Type B pancreatic cell (in vitro differentiated cells): ENCODE measurements at places on chromosomes 7 and 10. TPM values are rescaled to one million over a fixed set of nuclear protein-coding genes. Genes with fewer than 3 reads are reported as not detected.

SPACDR gene
- total RNA-seq: 1.4 and 2.8 TPM in 2 replicates

SIRT1 gene
- total RNA-seq: 22.2 and 30.4 TPM in 2 replicates

KLLN gene
- total RNA-seq: 1.4 and 2.2 TPM in 2 replicates

STAMBPL1 gene
- total RNA-seq: 5.9 and 8.4 TPM in 2 replicates

CYP26C1 gene
- not detected in 2 replicates for total RNA-seq

IFT22 gene
- 31.5 and 48.1 TPM in 2 replicates for total RNA-seq

TDRD1 gene
- not detected in 2 replicates for total RNA-seq

CADPS2 gene
- total RNA-seq: 6.6 and 10.1 TPM in 2 replicates

NCF1 gene
- not detected in 2 replicates for total RNA-seq

SNCG gene
- total RNA-seq: 60.4 and 77.6 TPM in 2 replicates

PRF1 gene
- total RNA-seq: not detected in 2 replicates

UTF1 gene
- total RNA-seq: not detected in 2 replicates

PHYHIPL gene
- 14.3 and 23.8 TPM in 2 replicates for total RNA-seq

- no peak for DNase-seq
- H3K4me3 ChIP-seq: no peak overlapping the region
Observed at GRCh38 chr7:74056096-74056915, 27.3 kb upstream of the LIMK1 start.

- DNase-seq: no peak
- H3K4me1 ChIP-seq: peaks cover 17% of the 10 kb centered on the region
- no peaks in the 10 kb centered on the region for H3K36me3 ChIP-seq
- H3K27me3 ChIP-seq: peaks cover 63% of the 10 kb centered on the region
- peak overlapping the region; percentile 71 for H3K27ac ChIP-seq
Observed at GRCh38 chr7:26153241-26153822, 1.3 kb downstream of the NFE2L3 start.

DNA sequence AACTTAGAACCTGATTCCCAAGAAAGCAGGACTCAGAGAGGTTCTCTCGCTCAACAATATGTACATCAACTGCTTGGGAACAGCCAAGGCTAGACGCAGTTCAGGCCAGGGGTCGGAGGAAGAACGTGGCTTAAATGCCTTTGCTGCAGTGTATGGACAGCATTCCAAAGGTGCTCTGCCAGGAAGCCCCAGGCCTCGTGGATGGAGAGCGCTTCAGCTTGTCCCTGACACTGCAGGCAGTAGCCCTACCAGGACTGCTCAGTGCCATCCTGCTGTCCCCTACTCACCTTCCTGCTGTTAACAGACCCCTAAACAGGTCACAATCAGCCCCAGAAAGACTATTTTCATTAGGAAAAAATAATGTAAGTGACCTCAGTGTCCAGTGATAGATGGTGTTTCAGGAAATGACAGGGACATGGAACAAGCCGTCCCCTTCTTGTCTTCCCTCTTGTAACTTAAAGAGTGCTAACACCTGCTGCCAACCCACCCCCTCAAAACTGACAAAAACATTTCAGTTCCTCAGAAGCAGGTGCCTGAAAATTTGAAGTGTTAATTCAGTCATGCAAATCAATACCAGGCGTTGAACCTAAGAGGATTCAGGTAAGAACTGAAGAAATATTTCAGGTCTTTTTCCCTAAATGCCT, 16.5 kb downstream of the CREB3L2 start:
- peaks cover 55% of the 10 kb centered on the region for H3K4me1 ChIP-seq
- no peak for DNase-seq
- H3K4me3 ChIP-seq: peak overlapping the region; percentile 20
- no peaks in the 10 kb centered on the region for H3K27me3 ChIP-seq
- H3K36me3 ChIP-seq: peaks cover 43% of the 10 kb centered on the region

DNA sequence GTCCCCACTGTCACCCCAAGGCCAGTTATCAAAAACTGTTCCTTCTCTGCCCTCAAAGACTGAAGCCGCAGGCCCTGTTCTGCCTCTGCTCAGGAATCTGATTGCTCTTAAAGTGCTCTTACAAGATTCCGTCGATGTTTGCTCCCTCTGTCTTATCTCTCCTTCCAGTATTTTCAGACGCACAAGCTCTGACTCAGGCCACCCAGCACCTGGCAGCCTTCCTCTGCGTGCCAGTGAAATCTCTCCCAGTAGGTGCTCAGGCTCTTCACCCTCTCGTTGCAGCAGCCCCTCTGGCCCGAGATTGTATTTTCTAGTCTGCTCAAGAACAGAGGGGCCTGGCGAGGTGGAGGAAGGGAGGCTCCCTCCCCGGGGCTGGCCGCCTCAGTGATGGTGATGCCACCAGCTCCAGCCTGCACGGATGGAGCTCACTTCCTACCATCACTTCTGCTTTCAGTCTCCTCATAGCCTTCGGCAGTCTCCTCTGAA, 276.2 kb downstream of the USP6NL start:
- H3K4me1 ChIP-seq: peaks cover 22% of the 10 kb centered on the region
- H3K27ac ChIP-seq: peak overlapping the region; percentile 25
- no peak overlapping the region for H3K4me3 ChIP-seq
- H3K27me3 ChIP-seq: peaks cover 3% of the 10 kb centered on the region
- no peaks in the 10 kb centered on the region for H3K36me3 ChIP-seq

- no peak overlapping the region for H3K27ac ChIP-seq
- DNase-seq: no peak
- H3K36me3 ChIP-seq: no peaks in the 10 kb centered on the region
- no peak overlapping the region for H3K4me3 ChIP-seq
- H3K4me1 ChIP-seq: no peaks in the 10 kb centered on the region
Observed at GRCh38 chr7:148159331-148159730, 431.2 kb upstream of the C7orf33 start.

DNA sequence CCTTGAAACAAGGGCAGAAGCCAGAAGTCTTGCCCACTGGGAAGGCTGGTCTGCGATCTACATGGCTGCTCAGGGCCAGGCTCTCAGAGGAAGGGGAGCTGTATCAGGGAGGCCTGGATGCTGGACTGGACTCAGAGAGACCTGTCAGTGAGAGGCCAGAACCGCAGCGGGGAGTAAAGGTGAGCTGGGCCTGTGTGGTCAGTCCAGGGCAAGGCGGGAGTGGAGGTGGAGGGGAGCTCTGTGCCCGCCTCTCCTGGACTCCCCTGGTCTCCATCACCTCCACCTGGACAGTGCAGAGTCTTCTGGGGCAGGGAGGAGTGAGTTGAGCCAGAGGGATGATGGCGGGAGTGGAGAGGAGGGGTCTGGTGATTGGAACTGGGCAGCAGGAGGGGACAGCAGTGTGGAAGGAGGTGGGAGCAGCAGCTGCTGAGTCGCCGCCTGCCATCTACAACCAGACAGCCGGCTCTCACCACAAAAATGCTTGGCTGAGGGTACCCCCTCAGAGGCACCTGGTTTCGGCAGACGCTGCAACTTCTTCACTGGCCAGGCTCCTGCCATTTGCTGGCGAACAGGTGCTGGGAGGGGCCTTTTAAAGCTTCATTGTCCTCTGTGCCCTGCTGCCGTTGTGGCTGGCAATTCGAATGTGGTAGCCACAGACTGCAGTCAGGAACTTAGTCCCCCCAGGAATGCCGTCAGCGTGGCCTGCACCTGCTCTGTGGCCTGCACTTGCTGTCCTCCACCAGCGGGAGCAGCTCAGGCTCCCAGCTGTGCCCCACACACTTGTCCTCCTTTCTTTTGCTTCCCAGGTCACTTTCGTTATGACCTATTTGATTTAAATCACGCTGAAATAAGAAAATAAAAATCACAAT, 3.5 kb downstream of the RASSF4 start:
- DNase-seq: peak; percentile 60
- no peaks in the 10 kb centered on the region for H3K27me3 ChIP-seq
- no peaks in the 10 kb centered on the region for H3K36me3 ChIP-seq
- peak overlapping the region; percentile 39 for H3K4me3 ChIP-seq
- peak overlapping the region; percentile 55 for H3K27ac ChIP-seq
- peaks cover 76% of the 10 kb centered on the region for H3K4me1 ChIP-seq

DNA sequence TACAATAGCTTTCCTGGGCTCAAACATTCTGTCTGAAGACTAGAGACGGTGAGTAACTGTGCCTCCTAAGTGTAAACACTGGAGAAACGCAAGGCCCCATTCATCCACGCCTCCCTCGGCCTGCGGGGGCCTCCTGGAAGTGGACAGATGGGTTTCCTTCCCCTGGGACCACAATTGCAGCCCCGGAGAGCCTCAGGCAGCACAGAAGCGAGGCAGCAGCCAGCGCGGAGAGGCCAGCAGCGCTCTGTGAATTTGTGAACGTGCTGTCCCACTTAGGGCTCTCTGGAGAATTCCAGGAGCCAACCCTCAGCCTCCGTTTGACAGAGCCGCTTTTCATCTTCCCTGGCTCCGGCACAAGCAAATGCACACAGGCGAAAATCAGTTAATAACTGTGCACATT, 23.2 kb upstream of the CALN1 start:
- peaks cover 16% of the 10 kb centered on the region for H3K4me1 ChIP-seq
- H3K27ac ChIP-seq: no peak overlapping the region
- no peaks in the 10 kb centered on the region for H3K36me3 ChIP-seq
- no peak for DNase-seq
- H3K27me3 ChIP-seq: peaks cover 20% of the 10 kb centered on the region
- H3K4me3 ChIP-seq: no peak overlapping the region

GRCh38 chr10:28788252-28788651, 110.9 kb downstream of the BAMBI start:
- no peak for DNase-seq
- H3K4me1 ChIP-seq: peaks cover 23% of the 10 kb centered on the region
- peaks cover 16% of the 10 kb centered on the region for H3K27me3 ChIP-seq
- no peak overlapping the region for H3K27ac ChIP-seq

- DNase-seq: no peak
- no peaks in the 10 kb centered on the region for H3K27me3 ChIP-seq
- H3K36me3 ChIP-seq: no peaks in the 10 kb centered on the region
Observed at GRCh38 chr10:88792661-88793060, 9.9 kb upstream of the LIPM start.

GRCh38 chr7:70432567-70433001, 699.4 kb upstream of the GALNT17 start:
- H3K27ac ChIP-seq: no peak overlapping the region
- no peak overlapping the region for H3K4me3 ChIP-seq
- DNase-seq: no peak
- peaks cover 4% of the 10 kb centered on the region for H3K36me3 ChIP-seq

- peaks cover 5% of the 10 kb centered on the region for H3K4me1 ChIP-seq
- no peaks in the 10 kb centered on the region for H3K36me3 ChIP-seq
- H3K27ac ChIP-seq: no peak overlapping the region
- H3K27me3 ChIP-seq: no peaks in the 10 kb centered on the region
- H3K4me3 ChIP-seq: no peak overlapping the region
- no peak for DNase-seq
Observed at GRCh38 chr7:114590298-114590697, 175.7 kb downstream of the FOXP2 start.

- no peak overlapping the region for H3K4me3 ChIP-seq
- no peaks in the 10 kb centered on the region for H3K36me3 ChIP-seq
- no peak for DNase-seq
- no peak overlapping the region for H3K27ac ChIP-seq
- no peaks in the 10 kb centered on the region for H3K4me1 ChIP-seq
- H3K27me3 ChIP-seq: peaks cover 7% of the 10 kb centered on the region
Observed at GRCh38 chr7:150663802-150664494, 21.6 kb upstream of the GIMAP2 start.

DNA sequence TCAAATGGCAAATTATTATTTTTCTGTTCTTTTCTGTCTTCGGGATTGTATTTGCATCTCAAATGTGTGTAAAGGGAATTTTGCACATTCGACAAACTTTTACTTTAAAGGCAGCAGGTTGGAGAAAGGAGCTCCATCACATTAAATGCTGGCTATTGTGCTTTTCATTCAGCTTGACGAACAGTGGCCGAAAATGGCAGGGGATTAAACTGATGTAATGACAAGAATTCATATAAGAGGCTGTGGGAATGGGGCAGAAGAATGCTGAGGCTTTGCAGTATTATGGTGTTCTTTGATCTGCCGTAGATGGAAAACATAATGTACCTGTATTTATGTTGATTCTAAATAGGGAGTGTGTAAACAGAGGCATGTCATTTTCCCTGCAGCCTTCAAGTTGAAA, 376.0 kb downstream of the LRMDA start:
- no peaks in the 10 kb centered on the region for H3K36me3 ChIP-seq
- no peak overlapping the region for H3K4me3 ChIP-seq
- H3K27ac ChIP-seq: no peak overlapping the region

- no peak for DNase-seq
- H3K4me1 ChIP-seq: peaks cover 29% of the 10 kb centered on the region
- peaks cover 43% of the 10 kb centered on the region for H3K36me3 ChIP-seq
- no peak overlapping the region for H3K27ac ChIP-seq
- no peak overlapping the region for H3K4me3 ChIP-seq
Observed at GRCh38 chr7:96187735-96188134, 134.2 kb downstream of the SLC25A13 start.

GRCh38 chr7:128132426-128133069, 101.3 kb upstream of the LRRC4 start:
- H3K36me3 ChIP-seq: no peaks in the 10 kb centered on the region
- no peak for DNase-seq
- peaks cover 44% of the 10 kb centered on the region for H3K27me3 ChIP-seq
- H3K4me3 ChIP-seq: no peak overlapping the region
- no peak overlapping the region for H3K27ac ChIP-seq

DNA sequence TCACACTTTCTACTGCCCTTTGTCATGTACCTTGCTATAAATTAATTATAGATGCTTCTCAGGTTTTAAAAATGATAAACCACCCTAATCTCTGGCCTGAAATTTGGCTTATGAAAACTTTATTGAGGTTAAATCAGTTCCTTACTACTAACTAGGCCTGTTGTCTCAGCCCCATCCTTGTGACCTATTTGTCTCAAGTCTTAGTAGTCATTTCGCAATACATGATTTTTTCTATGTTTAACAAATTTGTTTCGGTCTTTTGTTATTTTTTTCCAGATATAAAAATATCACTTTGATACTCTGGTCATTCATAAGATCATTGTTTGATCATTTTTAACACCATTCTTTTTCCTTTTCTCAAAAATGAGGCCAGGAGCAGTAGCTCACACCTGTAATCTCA, 411.6 kb downstream of the GFRA1 start:
- no peak for DNase-seq
- no peaks in the 10 kb centered on the region for H3K27me3 ChIP-seq
- no peak overlapping the region for H3K4me3 ChIP-seq
- no peak overlapping the region for H3K27ac ChIP-seq
- peaks cover 9% of the 10 kb centered on the region for H3K4me1 ChIP-seq
- peaks cover 3% of the 10 kb centered on the region for H3K36me3 ChIP-seq

DNA sequence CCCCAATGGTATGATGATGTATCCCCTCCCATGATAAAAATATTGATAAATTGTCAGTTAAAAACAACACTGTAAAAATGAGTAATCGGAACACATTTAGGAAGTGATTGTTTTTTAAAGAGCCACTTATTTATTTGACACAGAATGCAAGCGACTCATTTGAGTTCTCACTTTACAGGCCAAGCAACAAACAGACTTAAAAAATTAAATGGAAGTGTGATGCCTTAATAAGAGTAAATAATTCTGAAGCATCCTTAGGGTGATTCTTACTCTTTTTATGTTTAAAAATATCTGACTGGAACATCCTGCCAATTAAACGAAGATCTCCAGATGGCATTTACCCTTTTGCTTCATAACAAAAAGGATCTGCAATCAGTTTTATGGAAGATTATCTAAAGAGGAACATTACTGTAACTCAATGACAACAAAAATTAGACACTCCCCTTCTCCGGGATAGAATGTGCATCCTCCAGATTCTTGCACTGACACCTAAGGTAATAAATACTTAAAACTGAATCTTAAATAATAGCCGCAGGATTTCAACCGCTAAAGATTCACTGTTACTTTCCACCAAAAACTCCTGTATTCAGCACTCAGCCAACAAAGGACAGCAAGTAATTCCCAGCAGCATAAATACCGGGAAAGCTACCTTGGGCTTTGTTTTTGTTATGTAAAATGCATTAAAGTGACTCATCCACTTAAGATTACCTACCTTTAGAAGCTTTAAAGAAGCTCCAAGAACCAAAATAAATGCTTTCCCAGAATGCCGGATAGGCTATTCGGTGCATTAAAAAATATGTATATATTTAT, 1.7 kb downstream of the CACNA2D1 start:
- H3K36me3 ChIP-seq: no peaks in the 10 kb centered on the region
- peak overlapping the region; percentile 81 for H3K27ac ChIP-seq
- H3K27me3 ChIP-seq: peaks cover 43% of the 10 kb centered on the region
- peaks cover 8% of the 10 kb centered on the region for H3K4me1 ChIP-seq
